Head of caudate nucleus (tissue), 42 donors: ENCODE measurements at places on chromosomes 16 and 17.

DNA sequence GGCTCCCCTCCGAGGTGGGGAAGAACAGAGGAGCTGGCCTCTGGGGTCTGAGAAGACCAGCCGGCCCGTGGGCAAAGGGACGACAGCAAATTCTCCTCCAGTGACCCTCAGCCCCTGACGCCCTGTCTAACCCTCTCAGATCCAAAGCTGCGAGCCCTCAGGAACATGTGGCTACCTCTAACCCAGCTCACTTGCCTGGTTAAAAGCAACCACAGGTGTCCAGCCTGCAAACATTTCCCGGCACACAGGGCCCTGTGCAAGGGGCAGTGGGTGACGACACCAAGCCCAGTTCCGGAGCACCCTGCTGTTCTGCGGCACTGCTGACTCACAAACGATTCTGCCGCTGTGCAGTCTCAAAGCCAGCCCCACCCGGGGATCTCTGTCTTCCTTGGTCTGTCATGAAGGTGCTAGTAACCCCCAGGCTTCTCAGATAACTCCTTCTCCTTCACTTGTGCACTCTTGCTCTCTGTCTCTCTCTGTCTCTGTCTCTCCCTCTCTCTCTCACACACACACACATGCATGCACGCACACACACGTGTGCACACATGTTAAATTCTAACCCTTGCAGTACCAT, 23.0 kb downstream of the WNT3 start:
- DNase-seq: no peak

GRCh38 chr16:82755570-82756282, 129.0 kb downstream of the CDH13 start:
- DNase-seq: no peak

DNA sequence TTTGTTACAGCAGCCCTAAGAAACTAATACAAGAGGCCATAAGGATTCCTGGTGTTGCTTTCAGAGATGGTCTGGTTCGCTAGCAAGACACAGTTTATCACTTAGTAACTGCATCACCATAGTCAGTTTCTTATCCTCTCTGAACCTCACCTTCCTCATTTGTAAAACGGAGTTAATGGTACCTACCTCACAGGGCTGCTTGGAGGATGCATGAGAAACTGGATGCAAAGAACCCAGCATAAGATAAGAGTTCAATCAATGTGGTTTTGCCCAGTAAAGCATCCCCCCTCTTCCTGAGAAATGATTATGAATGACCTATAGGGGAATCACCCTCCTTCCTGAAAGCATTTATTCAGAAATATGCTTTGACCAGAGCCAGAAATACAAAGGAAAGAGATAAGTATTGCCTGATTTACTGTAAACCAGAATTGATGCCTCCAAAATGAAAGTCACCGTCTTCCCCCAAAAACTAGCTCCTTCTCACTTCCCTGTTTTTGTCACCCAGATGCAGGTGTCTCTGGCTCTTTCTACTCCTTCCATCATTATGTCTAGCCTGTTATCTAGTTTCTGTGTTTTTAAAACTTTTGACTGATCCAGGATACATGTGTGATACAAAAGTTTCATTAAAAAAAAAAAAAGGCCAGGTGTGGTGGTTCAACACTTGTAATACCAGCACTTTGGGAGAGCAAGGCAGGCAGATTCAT, 2.8 kb upstream of the TEFM start:
- no peak for DNase-seq

GRCh38 chr17:20072692-20072992, 63.5 kb downstream of the SPECC1 start:
- DNase-seq: no peak

DNA sequence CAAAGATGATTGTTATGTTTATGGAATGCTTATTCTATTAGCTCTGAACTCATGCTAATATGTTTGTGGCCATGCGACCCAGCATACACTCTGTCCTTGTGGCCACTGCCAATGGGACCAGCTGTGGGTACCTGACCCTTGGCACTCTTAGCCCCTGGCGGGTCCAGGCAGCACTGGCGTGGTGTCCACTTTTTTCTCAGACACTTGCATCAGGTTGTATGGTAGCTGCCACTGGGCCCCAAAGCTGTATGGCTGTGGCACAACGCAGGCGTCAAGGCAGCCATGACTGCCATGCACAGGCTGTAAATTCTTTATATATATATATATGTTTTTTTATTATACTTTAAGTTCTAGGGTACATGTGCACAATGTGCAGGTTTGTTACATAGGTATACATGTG, 12.2 kb upstream of the WNT9B start:
- DNase-seq: no peak

DNA sequence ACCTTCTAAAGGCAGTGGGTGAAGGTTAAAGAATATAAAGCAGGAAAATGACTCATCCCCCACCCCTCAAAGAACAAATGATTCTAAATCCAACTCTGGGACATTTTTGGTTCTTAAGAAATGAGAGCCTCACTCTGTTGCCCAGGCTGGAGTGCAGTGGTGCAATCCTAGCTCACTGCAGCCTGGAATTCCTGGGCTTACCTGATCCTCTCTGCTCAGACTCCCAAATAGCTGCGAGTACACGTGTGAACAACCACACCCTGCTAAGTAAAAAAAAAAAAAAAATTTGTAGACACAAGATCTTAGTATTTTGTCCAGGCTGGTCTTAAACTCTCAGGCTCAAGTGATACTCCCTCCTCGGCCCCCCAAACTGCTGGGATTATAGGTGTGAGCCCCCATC, 298.8 kb upstream of the MAF start:
- DNase-seq: no peak

- DNase-seq: no peak
These were observed 584 bp downstream of the PMP22 start for GRCh38 chr17:15264542-15264941.

- DNase-seq: no peak
These were observed 23.8 kb upstream of the CACNG5 start for GRCh38 chr17:66810951-66811682.

DNA sequence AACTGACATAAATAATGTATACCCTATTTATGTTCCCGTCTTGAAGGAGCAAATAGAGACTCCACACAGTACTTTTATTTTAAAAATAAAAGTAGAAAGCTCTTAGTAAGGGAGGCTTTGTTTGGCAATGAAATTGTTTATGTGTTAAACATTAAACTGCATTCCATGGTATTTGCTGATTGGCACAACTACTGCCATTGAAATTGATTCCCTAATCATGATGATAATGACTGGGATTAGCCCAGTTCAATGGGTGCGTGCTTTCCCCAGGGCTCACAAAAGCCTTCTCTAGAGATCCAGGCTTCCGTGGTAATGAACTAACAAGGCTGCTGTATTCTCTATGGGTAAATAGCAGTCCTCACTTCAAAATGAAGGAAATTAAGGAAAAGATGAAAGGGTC, 67.5 kb downstream of the GPRC5B start:
- DNase-seq: no peak

GRCh38 chr17:67218385-67218950, 26.5 kb downstream of the HELZ start:
- peak; percentile 44 for DNase-seq

DNA sequence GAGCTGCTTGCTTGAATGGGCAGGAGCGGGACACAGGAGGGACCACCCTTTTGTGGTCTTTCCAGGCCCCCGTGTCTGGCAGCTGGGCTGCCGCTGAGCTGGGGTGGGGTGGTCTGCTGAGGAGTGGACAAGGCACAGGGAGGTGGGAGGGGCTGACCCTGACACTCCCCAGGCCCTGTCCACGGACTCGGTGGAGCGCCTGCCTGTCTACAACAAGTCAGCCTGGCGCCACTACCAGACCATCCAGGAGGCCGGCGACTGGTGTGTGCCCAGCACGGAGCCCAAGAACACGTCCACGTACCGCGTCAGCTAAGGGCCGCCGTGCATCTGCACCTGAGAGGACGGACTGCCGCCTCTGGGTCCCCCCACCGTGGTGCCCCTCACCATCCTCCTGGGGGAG, 14.6 kb downstream of the PDK2 start:
- no peak for DNase-seq

DNA sequence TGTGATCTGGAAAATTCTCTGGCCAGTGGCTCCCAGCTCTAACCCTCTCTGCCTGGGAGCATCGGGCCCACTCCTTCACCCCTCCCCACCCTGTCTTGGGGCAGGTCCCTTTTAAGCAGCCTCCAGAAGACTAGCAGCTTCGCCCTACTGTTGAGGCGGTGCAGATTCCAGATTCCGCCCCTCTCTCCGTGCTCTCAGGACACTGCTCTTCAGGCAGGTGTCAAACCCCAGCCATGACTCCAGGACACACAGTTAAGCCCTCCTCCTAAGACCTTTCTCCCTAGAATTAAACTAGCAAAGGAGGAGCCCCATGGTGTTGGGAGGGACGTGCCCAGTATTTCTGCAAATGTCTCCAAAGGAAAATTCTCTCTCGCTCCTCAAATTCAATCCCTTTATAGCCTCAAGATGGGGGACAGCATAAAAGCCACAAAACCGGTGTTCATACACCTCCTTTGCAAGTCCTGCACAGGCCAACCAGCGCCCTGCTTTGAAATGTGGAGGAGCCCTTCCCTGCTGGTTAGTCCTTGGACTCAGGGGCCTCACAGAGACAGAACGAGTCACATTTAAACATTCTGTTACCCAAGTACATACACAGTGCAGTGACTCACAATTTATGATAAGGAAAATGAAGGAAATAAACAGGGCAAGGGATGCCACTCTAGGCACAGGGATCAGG, 7.2 kb downstream of the LPO start:
- no peak for DNase-seq

DNA sequence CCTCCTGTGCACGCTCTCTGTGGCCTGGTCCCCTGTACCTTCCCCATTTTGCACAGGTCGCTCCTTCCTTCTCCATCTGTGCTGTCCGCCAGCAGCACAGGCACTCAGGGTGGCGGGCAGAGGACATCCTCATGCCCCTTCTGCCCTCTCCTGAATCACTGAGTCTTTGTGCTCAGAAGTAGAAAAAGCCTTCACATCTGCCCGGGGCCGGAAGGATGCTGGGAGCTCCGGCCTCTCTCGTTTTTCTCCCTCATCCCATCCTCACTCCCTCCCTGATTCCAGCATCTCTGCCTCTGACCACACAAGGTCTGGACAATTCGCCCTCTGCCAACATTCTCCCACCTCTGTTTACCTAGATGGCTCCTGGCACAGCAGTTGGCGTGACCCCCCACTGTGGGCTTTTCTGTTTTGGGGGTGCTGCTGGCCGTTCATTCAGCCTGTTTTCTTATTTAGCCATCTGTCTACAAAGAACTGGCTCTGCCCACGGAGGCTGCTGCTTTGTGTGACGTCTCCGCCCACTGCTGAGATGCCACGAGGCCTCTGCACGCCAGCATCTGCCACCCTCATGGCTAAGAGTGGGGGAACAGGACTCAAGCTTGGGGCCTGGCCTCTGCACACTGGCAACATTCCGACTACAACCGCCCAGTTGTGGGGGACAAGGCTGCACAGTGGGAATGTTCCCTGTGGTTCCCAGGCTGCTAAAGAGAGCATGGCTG, 36.7 kb downstream of the SEC14L5 start:
- peak; percentile 90 for DNase-seq

DNA sequence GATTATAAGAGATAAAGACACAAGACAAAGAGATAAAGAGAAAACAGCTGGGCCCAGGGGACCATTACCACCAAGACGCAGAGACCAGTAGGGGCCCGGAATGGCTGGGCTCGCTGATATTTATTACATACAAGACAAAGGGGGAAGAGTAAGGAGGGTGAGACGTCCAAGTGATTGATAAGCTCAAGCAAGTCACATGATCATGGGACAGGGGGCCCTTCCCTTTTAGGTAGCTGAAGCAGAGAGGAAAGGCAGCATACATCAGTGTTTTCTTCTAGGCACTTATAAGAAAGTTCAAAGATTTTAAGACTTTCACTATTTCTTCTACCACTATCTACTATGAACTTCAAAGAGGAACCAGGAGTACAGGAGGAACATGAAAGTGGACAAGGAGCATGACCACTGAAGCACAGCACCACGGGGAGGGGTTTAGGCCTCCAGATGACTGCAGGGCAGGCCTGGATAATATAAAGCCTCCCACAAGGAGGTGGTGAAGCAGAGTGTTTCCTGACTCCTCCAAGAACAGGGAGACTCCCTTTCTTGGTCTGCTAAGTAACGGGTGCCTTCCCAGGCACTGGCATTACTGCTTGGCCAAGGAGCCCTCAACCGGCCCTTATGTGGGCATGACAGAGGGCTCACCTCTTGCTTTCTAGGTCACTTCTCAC, 63.9 kb upstream of the ARL4D start:
- no peak for DNase-seq

DNA sequence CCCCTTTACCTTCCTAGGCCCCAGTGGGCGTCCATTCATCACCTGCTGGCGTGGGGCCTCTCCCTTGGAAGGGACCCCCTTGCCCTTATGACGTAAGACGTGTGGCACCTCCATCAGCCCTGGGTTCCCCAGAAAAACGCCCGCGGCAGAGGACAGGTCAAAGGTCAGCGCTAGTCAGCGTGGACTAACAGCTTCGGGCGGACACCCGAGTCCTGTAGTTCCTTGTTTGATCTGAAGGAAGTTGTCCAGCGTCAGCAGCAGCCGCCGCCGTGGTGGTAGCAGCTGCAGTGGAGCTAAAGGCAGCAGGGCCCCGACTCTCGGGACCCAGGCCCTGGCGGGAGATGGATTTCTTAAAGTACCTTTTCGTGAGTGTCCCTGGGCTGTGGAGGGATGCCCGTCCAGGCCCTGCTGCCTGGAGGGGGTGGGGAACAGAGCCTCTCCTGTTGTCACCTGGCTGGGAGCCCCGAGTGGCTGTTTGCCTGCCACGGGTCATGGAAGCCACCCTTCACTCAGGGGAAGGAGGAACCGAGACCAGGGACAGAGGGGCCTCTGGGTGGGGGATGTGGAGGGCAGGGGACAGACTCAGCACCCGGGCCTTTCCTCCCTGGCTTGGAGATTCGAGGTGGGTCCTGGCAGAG, 123.6 kb downstream of the OR1D5 start:
- peak; percentile 20 for DNase-seq

GRCh38 chr16:30697264-30698138, 1.5 kb upstream of the SRCAP start:
- peak; percentile 97 for DNase-seq

DNA sequence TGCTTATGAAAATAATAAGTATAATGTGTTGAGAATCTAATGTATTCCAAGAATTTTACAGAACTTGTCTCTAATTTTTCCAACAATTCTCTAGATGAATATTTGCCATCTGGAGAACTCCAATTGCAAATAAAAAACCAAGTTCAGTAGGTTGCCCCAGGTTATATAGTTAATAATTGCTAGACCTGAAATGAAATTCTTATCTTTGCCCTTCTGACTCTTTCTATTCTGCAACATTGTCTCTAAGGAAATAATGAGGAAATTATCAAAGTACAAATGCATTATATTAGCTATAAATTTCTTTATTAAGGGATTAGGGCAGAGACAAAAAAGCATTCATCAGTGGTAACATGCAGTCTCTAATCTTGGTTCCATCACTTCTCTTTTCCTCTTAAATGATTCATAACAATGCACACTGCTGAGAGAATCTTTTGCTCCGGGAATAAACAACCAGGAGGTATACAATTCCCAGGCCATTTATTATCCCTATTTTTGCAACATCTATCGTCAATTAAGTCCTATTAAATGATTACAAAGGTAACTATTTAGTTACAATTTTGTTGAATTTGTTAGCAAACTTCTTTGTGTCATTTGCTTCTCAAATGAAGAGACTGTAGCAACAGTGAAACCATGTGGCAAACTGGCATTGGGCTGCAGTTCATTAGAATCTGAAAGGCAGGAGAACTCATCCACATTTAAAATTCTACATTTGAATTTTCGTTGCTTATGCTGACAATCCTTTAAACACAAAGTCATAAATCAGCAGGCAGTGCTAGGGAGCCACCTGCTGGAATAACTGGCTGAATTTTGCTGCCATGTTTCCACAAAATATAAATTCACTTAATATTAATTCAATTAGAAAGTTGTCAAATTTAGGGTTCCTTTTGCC, 349.6 kb downstream of the KIF2B start:
- peak; percentile 46 for DNase-seq
